ENCODE measurements at places on chromosomes 7 and 10.

- no peak for DNase-seq
These were observed 161.7 kb downstream of the FANK1 start for GRCh38 chr10:126058104-126058503.

DNA sequence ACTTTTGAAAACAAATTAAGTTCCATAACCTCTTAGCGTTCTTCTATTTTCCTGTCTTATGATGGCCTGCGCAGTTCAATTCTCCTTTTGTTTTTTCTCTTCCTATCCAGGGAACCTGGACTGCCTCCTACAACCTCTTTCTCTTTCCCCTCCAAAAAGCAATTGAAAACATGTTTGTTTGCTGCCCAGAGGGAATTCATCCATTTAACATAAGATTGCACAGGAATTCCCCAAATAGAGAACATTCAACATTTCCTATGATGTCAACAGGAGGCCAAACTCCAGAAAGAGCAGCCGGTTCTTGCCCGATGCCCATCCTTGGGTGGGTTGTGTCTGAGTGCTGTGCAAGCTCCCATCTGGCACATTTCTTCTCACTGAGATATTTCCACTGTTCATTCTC, 94.2 kb upstream of the NRP1 start:
- DNase-seq, result no peak

DNA sequence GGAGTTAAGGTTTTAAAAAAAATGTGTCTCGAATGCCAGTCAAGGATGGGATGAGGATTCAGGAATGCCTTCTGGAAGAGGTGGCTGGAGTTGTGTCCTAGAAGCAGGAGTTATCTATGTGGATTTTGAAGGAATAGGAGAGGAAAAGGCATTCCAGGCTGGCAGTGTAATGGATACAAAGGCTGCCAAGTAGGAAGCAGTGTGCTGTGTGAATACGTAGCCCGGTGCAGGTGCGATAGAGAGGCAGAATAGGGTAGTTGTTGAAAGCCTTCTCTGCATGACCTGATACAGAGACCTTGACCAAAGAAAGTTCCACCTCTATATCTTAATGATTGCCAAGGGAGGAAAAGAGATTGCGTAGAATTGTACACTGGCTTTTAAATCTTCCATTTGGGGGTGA, 128.1 kb upstream of the ITGB1 start:
- DNase-seq, result no peak

DNA sequence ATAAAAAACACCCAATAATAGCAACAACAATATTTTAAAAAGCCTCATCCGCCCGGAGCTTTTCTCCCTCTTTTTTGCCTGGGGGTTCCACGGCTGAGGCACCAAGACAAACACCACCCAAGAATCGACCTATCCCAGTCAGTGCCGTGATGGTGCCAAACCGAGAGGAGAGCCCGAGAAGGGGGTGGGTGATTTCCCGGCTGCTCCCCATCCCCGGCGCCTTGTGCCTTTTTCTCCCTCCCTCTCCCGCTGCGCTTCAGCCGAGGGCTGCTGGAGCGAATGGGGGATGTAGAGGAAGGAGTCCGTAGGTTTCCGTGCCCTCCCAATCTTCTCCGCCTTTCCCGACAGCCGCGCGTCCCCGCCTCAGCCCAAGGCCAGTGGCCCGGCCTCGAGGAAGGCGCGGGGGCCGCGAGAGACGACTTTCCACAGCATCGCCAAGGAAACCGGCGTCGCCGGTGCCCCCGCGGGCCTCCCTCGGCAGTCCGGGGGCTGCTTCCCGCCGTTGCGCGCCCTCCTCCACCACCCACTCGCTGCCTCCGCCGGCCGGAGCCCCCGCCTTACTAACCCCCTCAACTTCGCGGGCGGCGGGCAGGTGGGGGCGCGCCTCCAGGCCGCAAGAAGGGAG, 1.3 kb downstream of the EGR2 start:
- no peak for DNase-seq

DNA sequence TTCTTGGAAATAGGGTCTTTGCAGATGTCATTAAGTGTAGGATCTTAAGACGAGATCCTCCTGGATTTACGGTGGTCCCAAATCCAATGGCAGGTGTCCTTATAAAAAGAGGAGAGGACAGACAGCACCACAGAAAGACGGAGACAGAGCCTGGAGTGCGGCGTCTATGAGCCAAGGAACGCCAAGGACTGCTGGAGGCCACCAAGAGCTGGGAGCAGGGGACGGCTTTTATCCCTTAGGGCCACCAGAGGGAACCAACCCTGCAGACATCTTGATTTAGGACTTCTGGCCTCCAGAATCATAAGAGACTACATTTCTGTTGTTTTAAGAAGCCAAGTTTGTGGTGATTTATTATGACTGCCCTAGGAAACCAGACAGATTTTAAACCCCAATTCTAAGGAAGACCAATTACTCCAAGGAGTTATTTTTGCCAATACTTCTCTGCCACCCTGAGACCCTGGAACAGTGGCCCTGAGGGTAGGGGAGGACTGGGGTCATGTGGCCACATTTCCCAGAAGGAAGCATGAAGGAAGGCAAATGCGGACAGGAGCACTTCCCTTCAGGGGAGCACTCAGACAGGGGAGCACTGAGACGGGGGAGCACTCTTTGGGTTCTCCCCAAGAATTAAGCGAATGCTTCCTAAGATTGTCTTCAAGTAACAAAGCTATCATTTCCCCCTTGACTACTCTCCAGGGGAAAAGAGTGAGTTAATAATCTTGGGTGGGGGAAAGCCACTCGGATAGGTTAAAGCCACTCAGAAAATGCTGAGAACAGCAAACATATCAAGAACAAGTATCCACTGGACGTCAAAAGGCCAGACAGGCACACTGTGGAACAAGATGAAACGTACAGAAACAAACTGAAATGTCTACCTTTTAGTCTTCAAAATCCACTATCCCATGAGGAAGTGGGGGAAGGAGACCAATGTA, 67.5 kb downstream of the CHST15 start:
- DNase-seq, result no peak

DNA sequence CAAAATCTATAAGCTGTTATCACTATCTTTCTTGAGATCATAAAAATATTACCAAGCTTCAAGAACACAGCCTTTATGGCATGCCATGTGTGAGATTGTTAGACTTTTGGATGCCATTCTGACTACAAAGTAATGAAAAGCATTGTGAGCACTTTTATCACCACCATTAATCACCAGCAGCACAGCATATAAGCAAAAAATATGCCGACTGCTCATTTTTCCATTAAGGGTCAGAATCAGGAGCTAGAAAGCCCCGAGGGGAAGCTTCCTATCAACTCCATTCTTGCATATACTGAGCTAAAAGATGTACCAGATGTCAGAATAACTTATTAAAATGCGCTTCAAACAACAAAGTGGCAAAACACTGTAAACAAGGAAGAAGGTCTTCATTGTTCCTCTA, 114.3 kb downstream of the LMBR1 start:
- no peak for DNase-seq
